SJCRH30 (cell line): ENCODE measurements at places on chromosomes 11 and 22. TPM values are rescaled to one million over a fixed set of nuclear protein-coding genes. Genes with fewer than 3 reads are reported as not detected.

The RFPL1 gene
- not detected in 2 replicates for total RNA-seq

The OR52E8 gene
- total RNA-seq, result not detected in 2 replicates

The HBB gene
- total RNA-seq, result not detected in 2 replicates

The ANO1 gene
- total RNA-seq, result 0.43 and 1.6 TPM in 2 replicates

The ABCC8 gene
- not detected in 2 replicates for total RNA-seq

The ZNF280B gene
- total RNA-seq, result 0.18 and 0.24 TPM in 2 replicates

The OR4C45 gene
- not detected in 2 replicates for total RNA-seq

The MLC1 gene
- 0.04 and 0.18 TPM in 2 replicates for total RNA-seq

The ZBTB16 gene
- not detected in 2 replicates for total RNA-seq

The SMDT1 gene
- 24.6 and 26.6 TPM in 2 replicates for total RNA-seq

The NPAS4 gene
- total RNA-seq, result not detected in 2 replicates

The CRYBA4 gene
- total RNA-seq, result 0.22 TPM in 1 of 2 replicates, not detected in the other

The NXPE2 gene
- total RNA-seq, result not detected in 2 replicates

The OR8J3 gene
- not detected in 2 replicates for total RNA-seq

The CCDC87 gene
- total RNA-seq, result 0.23 and 0.43 TPM in 2 replicates

The CALCA gene
- not detected in 2 replicates for total RNA-seq

The APOA5 gene
- not detected in 2 replicates for total RNA-seq

The MYOD1 gene
- total RNA-seq, result 675 and 679 TPM in 2 replicates
